Neural crest cell (in vitro differentiated cells): ENCODE measurements at places on chromosomes 12 and 14.

DNA sequence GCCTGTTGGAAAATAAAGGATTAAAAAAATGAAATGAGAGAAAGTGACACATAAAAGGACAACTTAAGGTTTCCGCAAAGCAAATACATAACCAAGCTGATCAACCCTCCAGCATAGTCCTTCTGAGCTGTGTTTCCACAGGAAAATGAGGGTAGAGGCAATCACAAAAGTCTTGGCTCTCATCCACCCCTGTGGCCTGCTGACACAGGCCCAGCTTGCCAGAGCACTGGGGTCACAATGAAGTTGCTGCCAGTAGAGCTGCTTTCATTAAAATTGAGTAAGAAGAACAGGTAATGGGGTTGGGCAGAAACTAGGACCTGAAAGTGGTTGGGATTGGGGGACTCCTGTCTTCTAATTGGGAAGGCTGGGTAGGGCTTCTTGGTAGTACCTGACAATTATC, 65.9 kb downstream of the RERG start:
- DNase-seq, result no peak

- no peak for DNase-seq
Observed at GRCh38 chr12:127496255-127496654, 770.7 kb upstream of the TMEM132C start.

DNA sequence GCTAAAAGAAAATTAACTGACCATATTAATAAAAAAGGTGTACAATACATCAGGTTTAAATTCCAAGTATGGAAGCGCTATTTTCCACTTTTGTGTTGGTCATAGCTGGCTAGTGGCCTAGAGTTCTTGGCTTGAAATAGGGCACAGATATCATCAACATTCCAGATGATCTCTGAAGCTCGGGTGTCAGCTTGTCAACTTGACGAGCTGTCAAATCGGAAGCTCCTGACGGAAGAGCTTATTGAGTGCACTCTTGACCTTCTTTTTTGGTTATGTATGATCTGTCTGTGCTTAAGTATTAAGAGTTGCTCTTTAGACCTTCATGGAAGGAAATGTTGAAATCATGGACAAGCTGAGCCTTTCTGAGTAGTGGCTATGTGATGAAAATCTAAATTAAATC, 177.9 kb downstream of the APAF1 start:
- DNase-seq, result no peak

GRCh38 chr14:103256406-103256805, 77.6 kb upstream of the EIF5 start:
- no peak for DNase-seq

- DNase-seq, result no peak
Observed at GRCh38 chr14:31243860-31244259, 36.3 kb upstream of the HECTD1 start.

- DNase-seq, result no peak
Observed at GRCh38 chr14:67986131-67986841, 166.7 kb downstream of the RAD51B start.

- DNase-seq, result no peak
Observed at GRCh38 chr14:45610318-45610717, 357.3 kb upstream of the MIS18BP1 start.

GRCh38 chr14:50598765-50599164, 38.8 kb downstream of the ATL1 start:
- DNase-seq, result no peak

DNA sequence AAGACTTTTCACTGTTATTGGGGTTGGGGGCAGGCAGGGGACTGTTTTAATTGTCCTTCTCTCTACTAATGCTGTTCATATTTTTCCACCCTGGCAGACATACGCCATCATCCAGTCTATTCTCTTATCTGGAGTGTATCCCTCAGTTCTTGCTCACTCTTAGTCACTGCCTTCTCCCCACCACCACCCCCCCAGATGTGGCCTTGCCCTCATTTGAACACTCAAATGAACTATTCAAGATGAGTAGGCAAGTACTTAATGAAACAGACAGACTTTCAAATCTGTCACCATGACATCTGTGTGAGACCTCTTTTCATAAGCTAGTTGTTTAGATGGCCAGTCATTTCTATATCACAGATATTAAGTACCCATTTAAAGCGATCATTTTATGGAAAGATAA, 10.1 kb downstream of the NUDT4 start:
- no peak for DNase-seq

DNA sequence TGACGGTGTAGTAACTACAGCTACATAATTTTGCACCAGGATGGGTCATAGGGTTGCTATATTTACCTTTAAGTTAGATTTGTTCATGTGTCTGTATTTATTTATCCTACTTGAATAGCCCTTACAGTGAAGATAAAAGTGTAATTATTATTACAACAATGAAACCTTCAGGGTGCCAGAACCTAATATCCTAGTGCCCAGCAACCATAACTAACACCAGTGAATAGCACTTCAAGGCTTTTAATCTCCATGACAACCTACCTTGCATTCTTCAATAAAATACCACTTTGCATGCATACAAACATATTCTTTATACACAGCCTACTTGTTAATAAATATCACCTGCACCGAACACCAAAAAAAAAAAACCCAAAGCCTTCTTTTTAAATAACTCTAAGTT, 58.7 kb upstream of the G2E3 start:
- DNase-seq, result no peak

- no peak for DNase-seq
Observed at GRCh38 chr14:36768638-36769337, 107.1 kb downstream of the PAX9 start.

GRCh38 chr12:121719926-121720414, 7.4 kb downstream of the TMEM120B start:
- DNase-seq, result no peak

DNA sequence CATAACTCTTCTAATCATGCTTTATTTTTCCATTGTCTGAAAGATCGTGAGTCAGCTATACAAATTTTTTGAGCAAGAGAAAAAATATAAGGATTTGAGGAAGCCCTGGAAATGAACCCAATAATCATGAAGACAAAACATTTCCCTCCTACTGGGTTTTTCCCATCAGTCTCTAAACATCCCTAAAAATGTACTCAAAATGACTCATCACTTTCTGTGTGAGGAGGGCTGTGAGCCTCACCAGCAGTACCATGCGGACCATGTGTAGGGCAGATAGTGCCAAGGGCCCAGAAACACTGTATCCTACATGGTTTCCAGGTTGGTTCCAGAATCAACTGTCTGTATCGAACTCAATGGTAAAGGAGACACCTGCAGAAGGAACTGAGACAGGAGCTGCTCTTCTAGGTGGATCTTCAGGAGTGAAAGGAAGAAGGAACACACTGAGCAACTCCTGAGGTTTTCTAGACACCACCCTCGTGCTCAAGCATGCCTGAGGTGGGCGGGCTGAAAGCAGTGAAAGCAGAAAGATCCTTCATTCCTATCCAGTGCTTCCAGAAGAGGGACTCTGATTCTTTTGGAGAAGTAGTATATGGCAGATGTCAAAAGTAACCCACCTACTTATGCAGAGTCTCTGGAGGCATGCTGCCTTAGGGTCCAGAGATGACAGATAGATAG, 48.6 kb upstream of the RHOJ start:
- DNase-seq, result no peak

DNA sequence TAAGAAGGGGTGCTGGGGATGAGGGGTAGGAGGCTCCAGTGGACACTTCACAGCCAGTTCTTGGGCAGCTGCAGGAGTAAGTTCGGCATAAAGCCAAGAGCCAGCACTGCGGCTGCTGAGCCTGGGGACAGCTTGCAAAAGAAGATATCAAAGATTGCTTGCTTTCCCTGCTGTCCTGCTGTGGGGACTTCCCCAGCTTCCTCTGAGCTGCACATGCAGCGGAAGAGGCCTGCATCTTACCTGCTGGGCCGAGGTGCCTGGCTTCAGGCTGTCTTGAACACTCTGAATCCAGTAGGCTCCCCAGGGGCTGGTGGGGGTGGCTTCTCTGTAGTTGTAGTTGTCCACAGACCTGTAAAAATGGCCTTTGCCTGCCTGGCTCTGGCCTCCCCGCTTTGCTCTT, 1.3 kb downstream of the CHGA start:
- no peak for DNase-seq

DNA sequence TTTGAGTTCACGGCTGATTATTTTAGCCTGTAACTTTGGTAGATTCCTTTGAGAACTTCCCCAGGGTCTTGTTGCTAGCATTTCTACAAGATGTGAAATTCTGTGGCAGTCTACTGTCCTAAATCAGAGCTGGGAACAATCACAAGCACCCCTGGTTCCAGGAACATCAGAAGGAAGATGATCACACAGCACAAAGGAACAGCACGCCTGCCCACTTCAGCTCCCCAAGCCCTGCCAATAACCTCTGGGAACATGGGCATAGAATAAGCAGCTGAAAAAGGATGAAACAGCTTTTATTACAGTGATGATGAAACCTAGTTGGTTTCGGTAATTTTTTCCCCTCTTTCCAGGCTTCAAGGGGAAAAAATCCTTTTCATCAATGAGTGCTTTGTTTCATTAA, 12.3 kb downstream of the GPR19 start:
- DNase-seq, result no peak

- no peak for DNase-seq
Observed at GRCh38 chr14:28629328-28630004, 137.1 kb upstream of the FOXG1 start.

DNA sequence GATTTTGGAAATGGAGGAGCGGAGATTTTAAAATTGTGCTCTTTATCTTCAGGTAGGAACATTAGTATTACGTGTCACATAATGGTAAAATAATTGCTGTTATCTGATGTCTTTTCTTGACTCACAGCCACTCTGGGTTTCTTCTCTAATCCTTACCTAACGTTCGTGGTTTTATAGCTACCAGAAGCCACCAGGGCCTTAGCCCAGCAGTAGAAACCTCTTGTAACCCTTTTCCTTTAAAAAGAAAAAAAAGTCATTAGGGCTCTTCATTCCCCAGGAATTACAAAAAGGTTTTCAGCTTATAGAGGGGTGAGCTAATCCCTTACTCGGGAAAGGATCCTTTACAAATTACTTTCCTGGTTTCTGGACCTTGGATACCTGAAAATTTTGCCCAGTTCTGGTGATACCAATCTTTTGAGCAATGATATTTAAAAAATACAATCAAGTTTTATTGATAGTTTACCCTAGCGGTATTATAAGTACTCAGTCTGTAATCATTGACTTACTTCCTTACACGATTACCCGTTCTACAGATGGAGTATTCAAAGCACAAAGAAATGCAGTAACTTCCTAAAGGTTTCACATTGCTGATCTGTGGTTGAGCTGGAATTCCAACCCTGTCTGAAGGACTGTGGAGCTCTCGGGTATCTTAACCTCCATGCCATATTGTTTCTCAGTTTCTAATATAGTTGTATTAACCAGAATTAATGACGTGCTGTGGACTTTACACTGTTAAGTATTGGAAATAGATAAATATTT, 1.6 kb downstream of the GABARAPL1 start:
- DNase-seq, result no peak

DNA sequence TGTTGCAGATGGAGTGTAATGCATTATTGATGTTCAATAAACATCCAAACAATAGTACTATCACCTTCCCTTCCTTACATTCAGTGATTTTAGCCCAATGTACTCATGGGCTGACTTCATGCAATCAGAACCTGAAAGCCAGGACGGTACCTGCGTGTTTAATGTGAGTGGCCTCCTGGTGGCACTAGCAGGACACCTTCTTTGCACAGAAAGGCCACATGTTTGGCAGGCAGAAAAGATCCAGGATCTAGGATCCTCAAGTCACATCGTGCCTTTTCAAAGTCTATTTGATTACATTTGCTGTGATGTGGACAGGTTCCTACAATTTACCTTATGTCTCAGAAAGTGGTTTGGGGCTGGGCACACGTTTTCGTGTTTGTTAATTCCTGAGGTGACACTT, 82.9 kb downstream of the NEDD1 start:
- no peak for DNase-seq

DNA sequence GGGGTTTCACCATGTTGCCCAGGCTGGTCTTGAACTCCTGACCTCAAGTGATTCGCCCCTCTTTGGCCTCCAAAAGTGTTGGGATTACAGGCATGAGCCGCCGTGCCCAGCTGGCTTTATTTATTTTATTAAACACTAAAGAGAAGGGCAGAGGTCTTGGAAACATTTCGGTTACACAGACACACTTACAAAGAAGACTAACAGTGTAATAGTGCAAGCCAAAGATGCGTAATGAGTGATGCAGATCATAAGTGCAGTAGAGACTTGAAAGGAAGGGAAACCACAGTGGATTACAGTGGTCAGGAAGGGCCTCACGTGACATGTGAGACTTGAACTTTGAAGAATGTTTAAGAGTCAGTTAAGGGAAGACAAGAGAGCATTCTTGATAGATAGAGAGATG, 33.9 kb upstream of the CDK17 start:
- no peak for DNase-seq

DNA sequence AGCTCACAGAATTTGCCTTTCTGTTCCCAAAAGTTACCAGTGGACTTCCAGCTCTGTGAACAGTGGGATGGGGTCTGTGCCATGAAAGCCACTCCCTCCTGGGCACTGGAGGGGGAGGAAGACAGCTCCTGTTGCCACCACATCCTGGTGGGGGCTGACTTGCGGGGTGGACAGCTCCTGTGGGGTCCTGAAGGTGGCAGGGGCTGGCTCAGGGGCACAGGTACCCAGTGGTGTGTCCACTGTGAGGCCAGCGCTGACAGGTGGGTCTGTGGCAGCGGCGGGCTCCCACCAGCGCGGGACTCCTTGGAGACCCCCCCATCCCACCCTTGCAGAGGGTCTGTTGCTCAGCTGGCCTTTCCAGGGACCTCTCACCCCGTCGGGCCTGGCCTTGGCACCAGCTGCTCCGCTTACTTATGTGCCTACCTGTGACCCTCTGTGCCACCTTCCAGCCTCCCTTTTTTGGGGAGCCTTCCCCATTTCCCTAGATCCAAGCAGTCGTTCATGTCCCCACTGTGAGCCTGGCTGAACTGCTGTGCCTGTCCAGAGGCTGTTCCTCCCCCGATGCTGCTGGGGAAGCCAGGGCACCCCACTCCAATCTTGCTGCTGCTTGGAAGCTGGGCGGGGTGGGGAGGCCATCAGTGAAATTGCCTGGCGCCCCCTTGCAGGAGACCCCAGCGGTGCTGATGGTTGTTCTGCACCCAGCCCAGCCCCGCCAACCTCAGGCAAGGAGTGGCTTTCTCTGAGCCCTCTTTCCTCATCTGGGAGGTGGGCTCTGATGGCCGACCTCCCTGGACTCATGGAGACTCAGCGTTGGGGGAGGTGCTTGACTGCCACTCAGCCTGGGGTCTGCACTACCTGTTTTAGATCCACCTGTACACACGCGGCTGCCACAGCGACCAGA, 2.2 kb downstream of the TEDC1 start:
- no peak for DNase-seq

GRCh38 chr12:68733661-68734071, 12.3 kb upstream of the SLC35E3 start:
- no peak for DNase-seq

- no peak for DNase-seq
Observed at GRCh38 chr14:97626088-97626487, 828.9 kb downstream of the VRK1 start.

DNA sequence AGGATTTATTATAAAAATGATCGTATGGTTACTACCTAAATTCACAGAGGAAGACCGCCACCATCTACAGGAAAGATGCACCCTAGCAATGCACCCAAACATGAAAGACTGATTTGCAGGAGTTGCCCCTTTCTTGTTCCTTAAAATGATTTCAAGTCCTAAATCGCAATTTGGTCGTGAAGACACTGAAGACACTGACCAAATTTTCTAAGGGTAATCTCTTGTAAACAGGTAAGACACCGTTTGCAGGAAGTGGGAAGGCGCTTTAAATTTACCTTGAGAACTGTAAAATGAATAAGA, 1.0 kb downstream of the SOS2 start:
- no peak for DNase-seq
